Right lobe of liver (tissue), 6 donors: ENCODE measurements at places on chromosomes 6 and 20. TPM values are rescaled to one million over a fixed set of nuclear protein-coding genes. Genes with fewer than 3 reads are reported as not detected.

Gene COL12A1
- 3.5 TPM for total RNA-seq

Gene COX4I2
- total RNA-seq = not detected

DNA sequence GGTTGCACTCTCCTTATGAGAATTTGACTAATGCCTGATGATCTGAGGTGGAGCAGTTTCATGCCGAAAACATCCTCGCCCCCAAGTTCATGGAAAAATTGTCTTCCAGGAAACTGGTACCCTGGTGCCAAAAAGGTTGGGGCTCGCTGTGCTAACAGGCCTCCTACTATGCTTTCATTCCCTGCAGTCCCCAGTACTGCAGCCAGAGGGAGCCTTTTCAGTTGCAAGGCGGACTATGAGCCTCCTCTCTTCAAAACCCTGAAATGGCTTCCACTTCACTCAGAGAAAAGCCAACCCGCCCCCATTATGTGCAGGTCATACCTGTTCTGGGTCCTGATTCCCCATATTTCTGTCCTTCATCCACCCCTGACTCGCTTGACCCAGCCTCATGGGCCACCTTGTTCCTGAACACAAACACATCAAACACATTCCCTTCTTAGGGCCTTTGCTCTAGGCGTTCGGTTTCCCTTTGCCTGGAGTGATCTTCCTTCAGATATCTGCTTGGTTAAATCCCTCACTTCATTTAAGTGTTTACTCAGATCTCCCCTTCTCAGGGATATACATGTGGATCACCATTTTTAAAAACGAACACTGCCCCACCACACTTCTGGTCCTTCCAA, 173.7 kb downstream of the PHACTR1 start:
- H3K27me3 ChIP-seq = no peaks in the 10 kb centered on the region
- no peak for DNase-seq
- H3K4me1 ChIP-seq = no peaks in the 10 kb centered on the region
- H3K27ac ChIP-seq = no peak overlapping the region

Gene SEMG1
- not detected for total RNA-seq

DNA sequence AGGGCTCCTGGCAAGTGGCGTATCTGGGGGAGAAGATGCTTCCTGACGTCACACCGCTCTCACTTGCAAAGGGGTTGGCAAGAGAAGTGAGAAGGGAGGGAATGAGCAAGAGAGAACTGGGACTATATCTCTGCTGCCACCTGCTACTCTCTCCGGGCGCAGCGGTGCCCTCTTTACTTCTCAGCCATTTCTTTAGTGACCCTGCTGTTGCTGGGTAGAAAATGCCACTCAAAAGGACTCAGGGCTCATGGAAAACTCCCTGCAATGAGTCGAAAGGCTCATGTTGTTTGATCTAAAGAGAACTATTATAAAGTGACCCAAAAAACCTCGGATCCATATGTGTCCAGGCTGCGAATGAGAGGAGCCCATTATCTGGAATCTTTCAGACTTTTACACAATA, 401.8 kb downstream of the SAMD5 start:
- H3K27ac ChIP-seq = no peak overlapping the region
- no peak overlapping the region for H3K4me3 ChIP-seq
- DNase-seq = no peak
- no peaks in the 10 kb centered on the region for H3K27me3 ChIP-seq

DNA sequence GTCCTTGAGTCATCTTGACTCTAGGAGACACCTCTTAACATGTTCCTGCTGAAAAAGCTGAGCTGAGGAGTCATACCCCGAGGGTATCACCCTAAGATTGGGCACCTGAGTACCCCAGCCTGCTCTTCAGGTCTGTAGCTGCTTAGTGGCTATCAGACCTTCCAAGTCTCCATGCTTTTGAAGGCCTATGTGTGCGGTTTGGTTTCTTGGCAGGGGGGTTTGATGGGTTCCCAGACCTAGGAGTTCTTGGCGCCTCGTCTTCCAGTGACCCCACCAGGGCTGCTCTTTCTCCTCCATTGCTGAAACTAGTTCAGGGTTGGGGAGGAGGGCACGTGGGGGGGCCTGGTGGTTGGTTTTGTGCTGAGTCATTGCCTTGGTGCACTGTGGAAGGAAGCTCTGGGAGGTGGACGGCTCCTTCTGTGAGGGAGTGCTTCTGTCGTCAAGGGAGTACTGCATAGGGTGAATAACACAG, 20.1 kb downstream of the IGF2R start:
- no peaks in the 10 kb centered on the region for H3K36me3 ChIP-seq
- peaks cover 64% of the 10 kb centered on the region for H3K4me1 ChIP-seq
- H3K27ac ChIP-seq = peak overlapping the region; percentile 24
- DNase-seq = no peak
- H3K4me3 ChIP-seq = no peak overlapping the region

Gene PGC
- total RNA-seq = not detected

DNA sequence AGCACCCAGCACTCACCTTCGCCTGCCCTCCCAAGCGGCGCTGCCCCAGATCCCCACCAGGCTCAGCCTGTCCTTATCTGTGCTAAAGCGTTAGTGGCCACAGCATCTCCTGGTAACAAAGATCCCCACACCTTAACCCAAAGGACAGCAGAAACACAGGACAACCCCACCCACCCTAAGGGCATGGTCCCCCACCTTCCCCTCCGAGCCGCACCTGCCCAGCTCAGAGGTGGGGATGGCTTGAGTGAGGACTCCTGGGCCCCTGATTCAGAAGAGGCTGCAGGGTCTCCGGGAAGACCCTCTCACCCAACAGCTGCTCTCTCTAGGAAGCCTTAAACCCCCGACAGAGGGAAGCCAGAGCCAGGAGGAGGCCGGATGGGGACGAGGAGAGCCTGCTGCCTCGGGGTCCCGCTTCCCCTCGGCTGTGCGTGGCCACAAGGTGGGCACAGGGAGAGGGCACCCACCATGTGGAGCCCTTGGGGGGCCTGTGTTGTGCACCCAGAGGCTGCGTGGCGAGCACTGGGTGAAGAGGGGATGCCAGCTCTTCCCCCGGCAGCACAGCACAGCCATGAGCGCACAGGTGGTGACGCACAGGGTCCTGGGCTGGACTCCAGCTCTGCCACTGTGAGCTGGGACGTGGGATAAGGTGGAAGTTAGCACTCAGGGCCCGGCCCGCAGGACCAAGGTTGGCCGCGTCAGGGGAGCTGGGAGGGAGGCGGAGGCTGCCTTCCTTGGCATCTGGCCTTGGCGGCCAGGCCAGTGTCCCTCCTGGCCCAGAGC, 31.9 kb upstream of the MRGBP start:
- H3K4me1 ChIP-seq = no peaks in the 10 kb centered on the region
- DNase-seq = peak; percentile 9
- H3K27me3 ChIP-seq = no peaks in the 10 kb centered on the region
- no peaks in the 10 kb centered on the region for H3K36me3 ChIP-seq
- H3K27ac ChIP-seq = no peak overlapping the region
- no peak overlapping the region for H3K4me3 ChIP-seq

Gene RCAN2
- total RNA-seq = 4.5 TPM

- H3K4me1 ChIP-seq = no peaks in the 10 kb centered on the region
- no peaks in the 10 kb centered on the region for H3K27me3 ChIP-seq
- DNase-seq = no peak
- H3K4me3 ChIP-seq = no peak overlapping the region
- H3K27ac ChIP-seq = no peak overlapping the region
Observed at GRCh38 chr6:157683707-157684106, 139.3 kb upstream of the SNX9 start.

GRCh38 chr6:149153100-149153499, 164.4 kb upstream of the TAB2 start:
- no peaks in the 10 kb centered on the region for H3K27me3 ChIP-seq
- no peak overlapping the region for H3K4me3 ChIP-seq
- H3K36me3 ChIP-seq = no peaks in the 10 kb centered on the region
- no peak for DNase-seq
- no peaks in the 10 kb centered on the region for H3K4me1 ChIP-seq
- no peak overlapping the region for H3K27ac ChIP-seq

Gene RIMS4
- total RNA-seq = not detected

Gene UBD
- 5.3 TPM for total RNA-seq

Gene TGM3
- 3.0 TPM for total RNA-seq

Gene TRAPPC3L
- total RNA-seq = 0.17 TPM

Gene RRBP1
- total RNA-seq = 209 TPM

- H3K36me3 ChIP-seq = no peaks in the 10 kb centered on the region
- no peak overlapping the region for H3K27ac ChIP-seq
- DNase-seq = no peak
- no peaks in the 10 kb centered on the region for H3K27me3 ChIP-seq
Observed at GRCh38 chr6:39553860-39554802, 171.1 kb downstream of the KIF6 start.

GRCh38 chr20:58330687-58331086, 21.2 kb downstream of the RAB22A start:
- no peaks in the 10 kb centered on the region for H3K36me3 ChIP-seq
- H3K27ac ChIP-seq = no peak overlapping the region
- no peak for DNase-seq
- no peak overlapping the region for H3K4me3 ChIP-seq

- H3K4me1 ChIP-seq = no peaks in the 10 kb centered on the region
- H3K36me3 ChIP-seq = no peaks in the 10 kb centered on the region
- no peak overlapping the region for H3K27ac ChIP-seq
- H3K4me3 ChIP-seq = no peak overlapping the region
Observed at GRCh38 chr20:58019027-58019849, 209.2 kb downstream of the ANKRD60 start.

Gene COL9A3
- 1.5 TPM for total RNA-seq

Gene OXT
- total RNA-seq = 1.8 TPM

- H3K36me3 ChIP-seq = peaks cover 15% of the 10 kb centered on the region
- H3K4me3 ChIP-seq = no peak overlapping the region
- H3K4me1 ChIP-seq = no peaks in the 10 kb centered on the region
- DNase-seq = no peak
- no peak overlapping the region for H3K27ac ChIP-seq
Observed at GRCh38 chr20:62337558-62338293, 29.4 kb downstream of the LAMA5 start.

Gene MEI4
- 0.79 TPM for total RNA-seq

Gene OOEP
- not detected for total RNA-seq

GRCh38 chr6:166045173-166045859, 122.3 kb downstream of the TBXT start:
- no peak overlapping the region for H3K4me3 ChIP-seq
- no peak overlapping the region for H3K27ac ChIP-seq
- H3K4me1 ChIP-seq = no peaks in the 10 kb centered on the region
- H3K36me3 ChIP-seq = no peaks in the 10 kb centered on the region

Gene RBM24
- total RNA-seq = 0.22 TPM

DNA sequence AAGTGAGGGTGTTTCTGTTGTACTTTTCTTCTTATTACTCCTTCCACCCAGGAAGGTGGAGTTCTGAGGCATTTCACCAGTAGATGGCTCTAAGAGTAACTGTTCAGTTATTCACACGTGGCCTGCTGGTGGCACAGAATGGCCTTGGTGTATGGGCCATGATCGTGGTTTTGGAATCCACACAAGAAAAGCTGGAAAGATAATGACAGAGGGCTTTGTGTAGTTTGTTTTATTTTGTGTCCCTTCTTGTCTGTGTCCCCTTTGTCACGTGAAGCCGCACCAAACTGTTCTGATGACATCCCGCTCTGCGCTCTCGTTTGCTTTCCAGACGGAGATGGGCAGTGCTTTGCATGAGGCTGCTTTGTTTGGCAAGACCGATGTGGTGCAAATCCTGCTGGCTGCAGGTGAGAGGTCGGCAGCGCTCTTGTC, 93.4 kb downstream of the ANKS1A start:
- H3K27ac ChIP-seq = no peak overlapping the region
- H3K36me3 ChIP-seq = peaks cover 33% of the 10 kb centered on the region
- peak; percentile 65 for DNase-seq
- H3K4me1 ChIP-seq = peaks cover 10% of the 10 kb centered on the region
- no peaks in the 10 kb centered on the region for H3K27me3 ChIP-seq

GRCh38 chr20:36092398-36093024, 62.0 kb upstream of the EPB41L1 start:
- peaks cover 9% of the 10 kb centered on the region for H3K4me1 ChIP-seq
- peak overlapping the region; percentile 47 for H3K4me3 ChIP-seq
- no peaks in the 10 kb centered on the region for H3K36me3 ChIP-seq
- no peak overlapping the region for H3K27ac ChIP-seq
- DNase-seq = no peak
- H3K27me3 ChIP-seq = no peaks in the 10 kb centered on the region

DNA sequence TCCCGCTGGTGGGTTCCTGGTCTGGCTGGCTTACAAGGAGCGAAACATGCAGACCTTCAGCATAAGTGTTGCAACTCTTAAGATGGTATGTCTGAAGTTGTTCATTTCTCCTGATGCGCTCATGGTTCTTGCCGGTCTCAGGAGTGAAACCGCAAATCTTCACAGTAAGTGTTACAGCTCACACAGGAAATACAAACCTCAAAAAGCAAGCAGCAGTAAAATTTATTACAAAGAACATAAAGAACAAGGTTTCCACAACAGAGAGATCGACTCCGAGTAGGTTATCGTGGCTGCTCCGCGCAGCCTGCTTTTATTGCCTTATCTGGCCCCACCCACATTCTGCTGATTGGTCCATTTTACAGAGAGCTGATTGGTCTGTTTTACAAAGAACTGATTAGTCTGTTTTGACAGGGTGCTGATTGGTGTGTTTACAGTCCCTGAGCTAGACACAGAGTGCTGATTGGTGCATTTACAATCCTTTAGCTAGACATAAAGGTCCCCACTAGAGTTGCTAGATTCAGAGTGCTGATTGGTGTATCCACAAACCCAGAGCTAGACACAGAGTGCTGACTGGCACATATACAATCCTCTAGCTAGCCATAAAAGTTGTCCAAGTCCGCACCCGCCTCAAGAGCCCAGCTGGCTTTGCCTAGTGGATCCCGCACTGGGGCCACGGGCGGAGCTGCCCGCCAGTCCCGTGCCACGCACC, 39.2 kb downstream of the TRIM27 start:
- no peak overlapping the region for H3K4me3 ChIP-seq
- no peaks in the 10 kb centered on the region for H3K36me3 ChIP-seq
- no peaks in the 10 kb centered on the region for H3K27me3 ChIP-seq
- no peak overlapping the region for H3K27ac ChIP-seq
- H3K4me1 ChIP-seq = peaks cover 4% of the 10 kb centered on the region

Gene LY6G6C
- not detected for total RNA-seq

- no peaks in the 10 kb centered on the region for H3K36me3 ChIP-seq
- no peak overlapping the region for H3K4me3 ChIP-seq
- no peaks in the 10 kb centered on the region for H3K27me3 ChIP-seq
- H3K27ac ChIP-seq = no peak overlapping the region
Observed at GRCh38 chr6:122730775-122731386, 48.6 kb upstream of the FABP7 start.

DNA sequence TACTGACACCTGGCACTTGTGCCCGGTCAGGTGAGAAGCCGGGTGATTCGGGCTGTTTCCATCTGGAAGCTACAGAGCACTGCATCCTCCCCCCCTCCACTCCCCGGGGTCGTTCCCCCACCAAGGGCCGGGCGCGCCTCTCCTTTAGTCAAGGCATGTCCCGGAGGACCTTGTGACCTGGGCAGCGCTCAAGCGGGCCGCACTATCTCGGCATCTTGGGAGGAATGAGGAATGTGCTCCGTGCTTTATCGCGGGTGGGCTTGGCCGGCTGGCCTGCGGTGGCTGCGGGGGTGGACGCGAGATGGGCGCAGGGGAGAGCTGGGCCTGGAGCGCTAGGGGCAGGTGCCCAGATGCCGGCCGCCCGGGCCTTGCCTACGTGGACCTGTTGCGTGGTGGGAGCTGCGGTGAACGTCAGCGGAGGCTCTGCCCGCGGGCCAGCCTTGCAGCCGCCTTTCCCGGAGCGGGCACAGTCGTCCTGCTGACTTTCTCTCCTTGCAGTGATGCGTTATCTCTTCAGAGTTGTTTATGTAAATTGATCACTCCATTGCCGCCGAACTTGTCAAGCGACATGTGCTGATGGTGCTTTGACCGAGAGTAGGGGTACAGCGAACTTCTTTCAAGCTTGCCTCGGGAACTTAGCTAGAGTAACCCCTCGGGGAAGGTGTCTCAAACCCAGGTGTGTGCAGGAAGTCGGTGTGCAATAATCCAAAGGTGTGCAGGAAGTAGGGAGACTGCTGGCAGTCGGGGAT, 1.1 kb downstream of the LRRC1 start:
- peak; percentile 56 for DNase-seq
